ENCODE measurements at places on chromosomes 16 and 17. TPM values are rescaled to one million over a fixed set of nuclear protein-coding genes. Genes with fewer than 3 reads are reported as not detected.

DNA sequence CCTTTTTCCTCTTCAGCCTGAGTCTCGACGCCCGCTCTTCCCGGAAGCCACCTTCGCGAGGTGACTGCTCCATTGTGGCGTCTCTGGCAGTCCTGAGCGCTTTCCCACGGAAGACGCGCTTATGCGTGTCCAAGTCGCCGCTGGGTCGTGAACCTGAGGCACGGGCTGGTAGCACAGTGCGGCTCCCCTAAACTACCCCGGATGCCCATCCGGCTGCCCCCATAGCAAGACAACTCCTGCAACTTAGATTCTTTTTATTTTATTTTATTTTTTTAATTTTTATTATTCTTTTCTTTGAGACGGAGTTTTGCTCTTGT is 2.1 kb upstream of the ESRP2 start:
- peaks cover 5% of the 10 kb centered on the region for H3K4me1 ChIP-seq
- DNase-seq = no peak

- no peaks in the 10 kb centered on the region for H3K27me3 ChIP-seq
- H3K36me3 ChIP-seq = peaks cover 48% of the 10 kb centered on the region
- no peaks in the 10 kb centered on the region for H3K4me1 ChIP-seq
- H3K4me3 ChIP-seq = no peak overlapping the region
Measured at GRCh38 chr17:80311216-80311827, 50.7 kb downstream of the RNF213 start.

DNA sequence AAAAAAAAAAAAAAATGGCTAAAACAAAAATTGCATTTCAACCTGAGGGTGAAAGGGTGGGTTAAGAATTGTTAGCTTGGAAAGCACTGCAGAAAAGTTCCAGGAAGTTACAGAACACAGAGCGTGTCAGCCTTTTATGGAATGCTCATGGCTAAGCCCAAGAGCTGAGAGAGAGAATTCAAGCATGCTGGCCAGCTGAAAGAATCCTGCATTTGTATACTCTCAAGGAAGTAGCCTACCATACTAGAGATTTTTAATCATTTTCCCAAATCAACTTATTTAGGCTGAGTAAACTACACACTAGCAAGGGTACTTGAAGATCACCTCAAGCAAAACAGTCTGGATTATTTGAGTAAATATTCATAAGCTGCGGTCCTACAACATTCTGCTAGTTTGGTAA is 153.9 kb downstream of the KCNJ2 start:
- no peaks in the 10 kb centered on the region for H3K27me3 ChIP-seq
- no peaks in the 10 kb centered on the region for H3K4me1 ChIP-seq
- H3K4me3 ChIP-seq = no peak overlapping the region
- no peak overlapping the region for H3K27ac ChIP-seq
- no peaks in the 10 kb centered on the region for H3K36me3 ChIP-seq
- no peak for DNase-seq

DNA sequence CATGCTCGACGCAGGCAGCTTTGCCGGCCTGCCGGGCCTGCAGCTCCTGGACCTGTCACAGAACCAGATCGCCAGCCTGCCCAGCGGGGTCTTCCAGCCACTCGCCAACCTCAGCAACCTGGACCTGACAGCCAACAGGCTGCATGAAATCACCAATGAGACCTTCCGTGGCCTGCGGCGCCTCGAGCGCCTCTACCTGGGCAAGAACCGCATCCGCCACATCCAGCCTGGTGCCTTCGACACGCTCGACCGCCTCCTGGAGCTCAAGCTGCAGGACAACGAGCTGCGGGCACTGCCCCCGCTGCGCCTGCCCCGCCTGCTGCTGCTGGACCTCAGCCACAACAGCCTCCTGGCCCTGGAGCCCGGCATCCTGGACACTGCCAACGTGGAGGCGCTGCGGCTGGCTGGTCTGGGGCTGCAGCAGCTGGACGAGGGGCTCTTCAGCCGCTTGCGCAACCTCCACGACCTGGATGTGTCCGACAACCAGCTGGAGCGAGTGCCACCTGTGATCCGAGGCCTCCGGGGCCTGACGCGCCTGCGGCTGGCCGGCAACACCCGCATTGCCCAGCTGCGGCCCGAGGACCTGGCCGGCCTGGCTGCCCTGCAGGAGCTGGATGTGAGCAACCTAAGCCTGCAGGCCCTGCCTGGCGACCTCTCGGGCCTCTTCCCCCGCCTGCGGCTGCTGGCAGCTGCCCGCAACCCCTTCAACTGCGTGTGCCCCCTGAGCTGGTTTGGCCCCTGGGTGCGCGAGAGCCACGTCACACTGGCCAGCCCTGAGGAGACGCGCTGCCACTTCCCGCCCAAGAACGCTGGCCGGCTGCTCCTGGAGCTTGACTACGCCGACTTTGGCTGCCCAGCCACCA is 9.7 kb downstream of the VASN start:
- H3K4me1 ChIP-seq = peaks cover 11% of the 10 kb centered on the region
- no peaks in the 10 kb centered on the region for H3K27me3 ChIP-seq
- no peak overlapping the region for H3K4me3 ChIP-seq
- no peak overlapping the region for H3K27ac ChIP-seq
- no peaks in the 10 kb centered on the region for H3K36me3 ChIP-seq

DNA sequence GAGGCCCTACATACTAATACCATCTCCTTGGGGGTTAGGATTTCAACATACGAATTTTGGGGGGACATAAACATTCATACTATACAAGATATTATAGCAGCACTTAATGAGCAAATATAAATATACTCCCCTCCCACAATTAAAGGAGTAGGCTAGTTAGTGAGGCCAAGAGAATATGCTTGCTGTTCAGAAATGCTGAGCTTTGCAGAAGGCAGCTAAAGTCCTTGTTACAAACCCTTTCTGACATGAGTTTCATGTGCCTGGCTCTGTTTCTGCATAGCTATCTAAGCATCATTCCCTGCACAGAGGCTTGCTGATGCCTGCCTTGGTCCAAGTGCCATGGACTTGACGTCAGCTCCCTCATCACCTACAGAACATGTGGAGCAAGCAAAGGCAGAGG is 73.5 kb downstream of the GP2 start:
- H3K36me3 ChIP-seq = no peaks in the 10 kb centered on the region
- H3K27ac ChIP-seq = no peak overlapping the region
- no peak for DNase-seq
- H3K4me3 ChIP-seq = no peak overlapping the region

Gene NPIPA3
- 0.70 TPM for total RNA-seq

Data from endodermal cell (in vitro differentiated cells).